Right renal pelvis (tissue), 4 donors: ENCODE measurements at places on chromosomes 11 and 22. TPM values are rescaled to one million over a fixed set of nuclear protein-coding genes. Genes with fewer than 3 reads are reported as not detected.

The ABCG4 gene
- polyA plus RNA-seq: 0.80 TPM

The NCAPD3 gene
- 31.2 TPM for polyA plus RNA-seq

The OR2AG2 gene
- 0.11 TPM for polyA plus RNA-seq

The CHRM4 gene
- 0.34 TPM for polyA plus RNA-seq

The BEST1 gene
- 4.5 TPM for polyA plus RNA-seq

The MMP27 gene
- not detected for polyA plus RNA-seq

The GPR83 gene
- polyA plus RNA-seq: 0.50 TPM

The OR5P2 gene
- not detected for polyA plus RNA-seq

The PGA5 gene
- polyA plus RNA-seq: 0.18 TPM
